ENCODE measurements at places on chromosomes 1 and 21.
A peak's percentile ranks its signal among the peaks of the same experiment; 100 is the strongest.

GRCh38 chr21:45262616-45263015 is 25.1 kb downstream of the POFUT2 start:
- peak; percentile 70 for DNase-seq

DNA sequence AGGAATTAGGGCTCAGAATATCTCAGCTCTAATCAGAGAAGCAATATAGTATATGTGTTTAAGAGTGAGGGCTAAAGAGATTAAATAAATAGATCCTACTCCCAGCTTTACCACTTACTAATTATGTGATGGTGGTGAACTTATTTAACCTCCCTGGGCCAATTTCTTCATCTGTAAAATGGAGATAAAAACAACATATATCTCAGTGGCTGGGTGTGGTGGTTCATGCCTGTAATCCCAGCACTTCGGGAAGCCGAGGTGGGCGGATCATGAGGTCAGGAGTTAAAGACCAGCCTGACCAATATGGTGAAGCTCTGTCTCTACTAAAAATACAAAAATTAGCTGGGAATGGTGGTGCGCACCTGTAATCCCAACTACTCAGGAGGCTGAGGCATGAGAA is 135.2 kb downstream of the SLC44A5 start:
- no peak for DNase-seq

DNA sequence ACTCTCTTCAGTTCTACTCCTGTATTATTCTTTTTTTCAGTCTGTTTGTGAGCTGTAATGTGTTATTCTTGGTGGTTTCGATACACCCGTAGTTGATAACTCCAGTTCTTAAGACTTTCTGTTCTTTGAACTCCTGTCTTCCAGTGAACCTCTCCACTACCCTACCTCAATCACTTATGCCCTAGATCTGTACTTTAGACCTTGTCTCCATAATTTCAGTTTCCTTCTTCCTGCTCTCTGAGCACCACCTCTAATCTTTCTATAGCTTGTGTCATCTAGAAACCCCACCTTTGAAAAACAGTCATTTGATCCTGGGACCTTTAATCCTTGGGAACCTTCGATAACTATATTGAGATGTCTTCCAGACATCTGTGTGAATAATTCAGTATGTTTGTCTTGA is 159.3 kb downstream of the PIK3R3 start:
- no peak for DNase-seq

GRCh38 chr1:228894442-228894989 is 159.2 kb downstream of the RHOU start:
- DNase-seq: no peak

DNA sequence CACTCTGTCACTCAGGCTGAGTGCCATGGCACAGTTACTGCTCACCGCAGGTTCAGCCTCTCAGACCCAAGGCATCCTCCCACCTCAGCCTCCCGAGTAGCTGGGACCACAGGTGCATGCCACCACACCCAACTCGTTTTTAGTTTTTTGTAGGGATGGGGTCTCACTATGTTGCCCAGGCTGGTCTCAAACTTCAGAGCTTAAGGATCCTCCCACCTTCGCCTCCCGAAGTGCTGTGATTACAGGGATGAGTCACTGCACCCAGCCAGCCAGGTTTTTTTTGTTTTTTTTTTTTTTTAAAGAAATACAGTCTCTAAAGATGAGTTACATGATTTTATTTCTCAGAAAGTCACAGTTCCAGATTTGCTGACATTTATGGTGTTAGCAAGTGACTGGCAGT is 29.0 kb downstream of the BACE2 start:
- DNase-seq: no peak

- no peak for DNase-seq
Observed at GRCh38 chr21:26800970-26801431, 44.2 kb downstream of the ADAMTS1 start.

GRCh38 chr1:11055676-11056075 is 4.1 kb downstream of the SRM start:
- DNase-seq: no peak

DNA sequence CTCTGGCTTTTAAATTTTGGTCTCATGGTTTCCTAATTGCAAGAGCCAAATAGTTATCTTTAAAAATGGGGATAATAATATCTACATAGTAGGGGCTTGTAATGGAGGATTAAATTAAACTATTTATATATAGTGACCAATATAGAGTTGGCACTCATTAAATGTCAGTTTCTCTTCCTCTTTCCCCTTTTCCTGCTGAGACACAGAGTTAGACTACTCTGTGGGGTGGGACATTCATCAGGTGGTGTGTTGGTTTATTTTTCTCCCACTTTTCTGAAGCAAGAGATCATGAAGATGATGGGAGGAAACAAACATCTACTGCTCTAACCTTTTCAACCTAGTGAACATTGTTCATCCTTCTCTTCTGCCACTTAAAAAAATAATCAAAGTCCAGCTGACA is 17.3 kb upstream of the RAP1A start:
- no peak for DNase-seq

- no peak for DNase-seq
Observed at GRCh38 chr1:38530957-38531356, 328.6 kb downstream of the RRAGC start.

DNA sequence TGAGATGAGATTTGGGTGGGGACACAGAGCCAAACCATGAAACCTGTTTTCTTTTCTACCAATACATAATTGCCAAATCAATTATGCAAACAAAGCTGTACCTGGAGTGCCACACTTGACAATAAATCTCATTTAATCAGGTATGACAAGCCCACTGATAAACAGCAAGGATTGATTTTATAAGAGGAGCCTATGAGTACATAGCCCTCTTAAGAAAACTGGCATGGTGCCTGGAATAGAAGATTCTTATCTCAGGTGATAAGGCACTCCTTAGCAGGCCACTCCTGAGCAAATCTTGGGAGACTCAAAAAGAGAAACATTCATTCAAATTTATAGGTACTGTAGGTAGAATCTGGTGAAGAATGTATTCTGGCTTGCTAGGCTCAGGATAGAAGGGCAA is 28.6 kb upstream of the PDE4B start:
- DNase-seq: peak; percentile 6

DNA sequence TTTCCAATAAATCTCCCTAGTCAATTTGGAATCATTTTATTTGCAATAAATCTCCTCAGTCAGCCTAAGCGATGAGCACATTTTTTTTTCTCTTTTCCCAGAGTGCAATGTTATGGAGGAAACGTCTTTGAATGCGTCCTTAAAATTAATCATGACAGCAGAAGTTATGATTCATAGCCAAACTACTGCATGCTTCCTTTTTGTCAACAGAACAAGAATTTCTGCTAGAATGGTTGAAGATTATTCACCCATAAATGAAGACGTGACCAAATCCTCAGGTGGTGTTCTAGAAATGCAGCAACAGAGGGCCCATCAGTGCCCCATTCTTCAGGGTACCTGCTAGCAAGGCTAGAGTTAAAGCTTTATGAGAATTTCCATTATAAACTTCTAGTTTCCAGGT is 407.9 kb upstream of the PKN2 start:
- no peak for DNase-seq
